DMS79 treated with DMSO at 0.1 percent for 48 hours (cell line): ENCODE measurements at places on chromosomes 2 and 18.
A peak's percentile ranks its signal among the peaks of the same experiment; 100 is the strongest.

DNA sequence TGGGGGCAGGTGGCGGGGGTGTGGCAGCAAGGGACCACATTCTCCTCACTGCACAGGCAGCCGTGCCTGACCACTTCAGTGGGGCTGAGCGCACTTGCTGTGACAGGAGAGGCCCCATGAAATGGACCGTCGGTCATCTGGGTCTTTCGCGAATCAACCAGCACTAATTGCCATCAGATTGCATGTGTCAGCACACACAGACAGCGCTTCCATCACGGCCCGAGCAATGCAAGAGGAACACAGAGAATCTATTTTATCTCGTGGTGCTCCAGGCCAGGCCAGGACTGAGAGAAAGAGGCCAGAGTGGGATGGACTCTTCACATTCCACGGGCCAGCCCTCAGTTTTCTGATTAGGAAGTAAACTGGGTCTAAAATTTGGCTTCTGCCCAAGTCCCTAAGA, 87.0 kb downstream of the EIPR1 start:
- peak; percentile 56 for DNase-seq

DNA sequence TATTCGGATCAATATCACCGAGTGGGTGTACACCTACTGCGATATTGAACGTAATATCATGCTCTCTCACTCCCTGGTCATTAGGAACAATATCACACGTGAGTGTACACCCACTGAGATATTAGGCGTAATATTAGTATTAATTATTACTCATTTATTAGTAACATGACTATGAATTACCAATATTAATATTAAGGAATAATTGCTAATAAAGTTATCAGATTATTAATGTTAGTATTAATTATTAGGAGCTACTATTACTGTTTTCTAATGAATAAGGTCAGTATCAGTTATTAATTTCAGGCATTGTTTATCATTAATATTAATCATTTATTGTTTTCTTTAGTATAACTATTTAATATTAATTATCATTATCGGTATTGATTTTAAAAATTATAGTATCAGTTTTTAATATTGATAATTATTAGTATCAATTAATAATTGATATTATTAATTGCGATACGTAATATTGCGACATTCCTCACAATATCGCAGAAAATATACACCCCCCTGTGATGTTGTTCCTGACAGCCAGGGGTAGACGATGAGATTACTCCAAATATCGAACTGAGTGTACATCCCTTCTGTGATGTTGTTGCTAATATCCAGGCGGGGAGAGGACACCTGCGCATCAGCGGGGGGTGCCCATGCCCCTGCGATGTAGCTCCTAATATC, 84.2 kb downstream of the DAPL1 start:
- no peak for DNase-seq

DNA sequence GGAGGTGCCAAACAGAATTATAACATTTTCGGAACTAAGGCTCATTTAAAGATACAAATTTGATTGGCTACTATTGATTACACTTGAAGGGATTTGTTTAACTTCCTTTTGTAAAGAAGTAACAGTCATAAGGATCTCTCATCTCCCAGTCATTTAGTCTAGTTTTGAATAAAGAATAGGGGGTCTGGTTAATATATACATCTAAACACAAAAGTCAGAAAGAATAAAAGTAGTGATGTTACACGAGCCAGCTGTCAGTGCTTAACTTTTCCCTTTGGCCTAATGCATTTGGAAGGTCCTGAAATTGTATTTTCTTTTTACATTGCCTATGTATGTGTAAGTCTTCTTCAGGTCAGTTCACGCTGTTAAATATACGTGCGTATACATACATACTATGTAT, 8.1 kb downstream of the SEPTIN2 start:
- DNase-seq, result no peak

DNA sequence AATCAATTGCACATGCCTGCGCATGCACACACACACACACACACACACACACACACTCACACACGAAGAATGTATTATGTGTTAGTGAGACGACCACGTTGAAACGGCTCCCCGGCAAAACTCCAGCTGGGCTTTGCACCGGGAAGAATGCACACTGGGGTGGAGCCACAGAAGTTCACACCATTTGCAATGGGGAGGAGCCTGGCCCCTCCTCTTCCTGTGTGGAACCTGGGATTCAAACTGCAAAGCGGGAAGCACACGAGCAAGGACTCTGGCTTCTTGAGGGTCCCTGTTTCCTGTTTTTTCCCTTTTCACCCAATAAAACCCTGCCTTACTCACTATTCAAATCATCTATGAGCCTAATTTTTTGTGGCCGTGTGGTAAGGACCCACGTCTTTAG, 304.0 kb upstream of the TMEFF2 start:
- no peak for DNase-seq

DNA sequence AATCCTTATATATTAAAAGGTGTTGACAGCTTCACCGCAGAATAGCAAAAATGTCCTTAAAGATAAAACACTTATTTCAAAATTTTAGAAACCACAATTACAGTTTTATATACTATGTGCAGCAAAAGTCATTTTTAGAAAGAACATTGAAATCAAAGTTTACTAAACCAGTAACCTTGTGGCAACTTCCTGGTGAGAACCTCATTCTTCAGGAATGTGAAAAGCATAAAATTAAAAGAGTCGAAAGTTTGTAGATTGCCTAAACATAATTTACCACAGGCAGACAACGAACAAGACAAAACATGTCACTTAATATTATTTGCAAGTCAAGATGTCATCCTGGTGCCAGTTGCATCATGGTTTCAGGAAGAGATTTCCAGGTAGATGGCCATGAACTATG, 108.3 kb upstream of the NRP2 start:
- no peak for DNase-seq

DNA sequence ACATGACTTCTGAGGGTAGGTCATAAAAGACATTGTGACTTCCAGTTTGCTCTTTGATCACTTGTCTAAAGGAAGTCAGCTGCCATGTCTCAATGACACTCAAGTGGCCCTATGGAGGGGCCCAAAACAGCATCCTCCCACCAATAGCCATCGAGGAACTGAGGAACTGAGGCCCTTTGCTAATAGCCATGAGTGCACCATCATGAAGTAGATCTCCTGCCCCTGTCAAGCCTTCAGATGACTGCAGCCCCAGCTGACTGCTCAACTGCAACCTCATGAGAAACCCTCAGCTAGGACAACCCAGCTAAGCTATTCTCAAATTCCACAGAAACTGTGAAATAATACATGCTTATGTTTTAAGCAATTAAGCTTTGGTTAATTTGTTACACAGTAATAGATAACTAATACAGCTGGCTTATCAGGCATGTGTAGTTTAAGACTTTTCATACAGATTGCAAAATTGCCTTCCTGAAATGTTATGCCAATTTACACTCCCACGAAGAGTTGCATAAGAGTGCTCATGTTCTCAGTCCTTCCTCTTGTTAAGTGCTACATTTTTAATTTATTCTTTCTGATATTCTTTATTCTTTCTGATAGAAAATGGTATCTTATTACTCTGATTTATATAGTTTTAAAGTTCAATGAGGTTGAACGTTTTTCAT, 105.6 kb upstream of the NDUFV2 start:
- no peak for DNase-seq

GRCh38 chr2:10338270-10339188, 35.8 kb downstream of the HPCAL1 start:
- no peak for DNase-seq

GRCh38 chr18:36456622-36457021, 159.1 kb downstream of the FHOD3 start:
- no peak for DNase-seq

- DNase-seq, result peak; percentile 76
These were observed 348.1 kb downstream of the CLIP4 start for GRCh38 chr2:29463181-29463900.

- no peak for DNase-seq
These were observed 30.1 kb upstream of the E2F6 start for GRCh38 chr2:11495844-11496681.

DNA sequence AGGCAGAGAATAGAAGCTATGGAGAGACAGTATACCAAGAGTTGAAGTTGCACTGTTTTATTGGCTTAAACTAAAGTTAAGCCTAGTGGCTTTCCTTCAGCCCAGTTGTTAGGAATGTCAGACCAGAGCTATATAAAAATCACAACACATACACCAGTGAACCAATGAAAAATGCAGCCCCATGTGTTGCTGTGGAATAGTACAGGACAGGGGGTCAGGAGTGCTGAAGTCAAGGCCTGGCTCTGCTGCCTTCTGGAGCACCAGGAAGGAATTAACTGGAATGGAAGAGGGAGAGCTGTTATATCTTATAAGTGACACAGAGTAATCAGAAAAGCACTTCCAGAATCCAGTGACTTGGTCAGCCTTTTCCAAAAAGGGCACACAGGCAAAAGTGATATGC, 58.9 kb downstream of the OSR1 start:
- no peak for DNase-seq
